Right atrium auricular region (tissue), 2 donors: ENCODE measurements at places on chromosomes 7 and 10. TPM values are rescaled to one million over a fixed set of nuclear protein-coding genes. Genes with fewer than 3 reads are reported as not detected.

- no peak overlapping the region for H3K27ac ChIP-seq
- no peaks in the 10 kb centered on the region for H3K27me3 ChIP-seq
- H3K36me3 ChIP-seq = no peaks in the 10 kb centered on the region
- no peak overlapping the region for H3K4me3 ChIP-seq
These were observed 58.3 kb upstream of the PPP2R2D start for GRCh38 chr10:131842351-131843088.

FAS gene
- 12.2 TPM for total RNA-seq

DNA sequence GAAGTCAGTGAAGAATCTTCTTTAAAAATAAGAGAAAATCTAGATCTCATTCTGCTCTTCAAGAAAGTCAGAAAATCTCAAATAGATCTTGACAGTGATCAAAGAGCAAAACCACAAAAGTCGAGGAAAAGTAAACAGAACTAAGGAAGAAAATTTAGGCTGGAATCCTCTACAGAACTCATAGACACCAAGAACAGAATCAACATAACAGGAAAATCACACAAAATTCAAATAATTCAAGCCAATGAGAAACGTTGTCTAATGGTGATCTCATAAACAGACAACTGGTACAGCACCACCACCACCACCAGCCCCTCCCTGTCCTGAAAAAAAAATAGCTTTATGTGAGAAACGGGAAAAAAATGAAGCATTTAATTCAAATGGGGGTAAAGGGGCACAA is 6.9 kb downstream of the ITGB1 start:
- no peaks in the 10 kb centered on the region for H3K36me3 ChIP-seq
- H3K4me3 ChIP-seq = no peak overlapping the region
- DNase-seq = no peak
- H3K4me1 ChIP-seq = peaks cover 82% of the 10 kb centered on the region

DNA sequence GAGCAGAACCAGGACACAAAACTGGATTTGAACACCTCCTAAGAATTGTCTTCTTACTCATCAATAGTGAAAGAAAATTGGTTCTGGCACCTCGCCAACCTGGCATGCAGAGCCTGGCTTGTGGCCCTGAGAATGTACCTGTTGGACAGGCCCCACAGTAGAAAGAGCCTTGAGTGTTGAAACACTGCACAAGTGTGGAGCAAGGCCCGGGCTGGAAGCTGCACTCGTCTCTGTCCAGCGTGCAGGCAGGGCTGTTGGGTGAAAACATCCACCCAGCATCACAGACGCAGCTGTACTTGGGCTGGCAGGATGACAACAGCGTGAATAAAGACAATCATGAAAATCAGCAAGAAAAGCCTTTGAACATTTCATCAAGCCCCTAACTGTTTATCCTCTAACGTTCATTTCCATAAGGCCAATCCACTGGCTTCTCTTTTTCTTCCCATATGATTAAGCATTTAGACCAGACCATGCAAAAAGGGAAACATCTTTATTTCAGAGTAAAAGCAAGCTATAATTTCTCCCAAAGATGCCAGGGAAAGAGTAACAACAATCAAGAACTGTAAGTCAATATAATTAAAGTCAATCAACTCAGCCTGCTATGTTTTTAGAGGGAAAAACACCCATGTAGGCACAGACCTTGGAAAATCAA is 15.6 kb downstream of the CUBN start:
- no peak for DNase-seq
- no peak overlapping the region for H3K4me3 ChIP-seq
- no peaks in the 10 kb centered on the region for H3K36me3 ChIP-seq
- H3K4me1 ChIP-seq = no peaks in the 10 kb centered on the region
- no peaks in the 10 kb centered on the region for H3K27me3 ChIP-seq

TMEM236 gene
- total RNA-seq = 0.41 TPM

- no peak overlapping the region for H3K27ac ChIP-seq
- H3K36me3 ChIP-seq = no peaks in the 10 kb centered on the region
- H3K4me3 ChIP-seq = no peak overlapping the region
- DNase-seq = no peak
- no peaks in the 10 kb centered on the region for H3K4me1 ChIP-seq
- no peaks in the 10 kb centered on the region for H3K27me3 ChIP-seq
These were observed 20.8 kb downstream of the HYCC1 start for GRCh38 chr7:22992874-22993840.

GRCh38 chr7:32522746-32523530 is 27.6 kb downstream of the AVL9 start:
- H3K27me3 ChIP-seq = no peaks in the 10 kb centered on the region
- H3K4me3 ChIP-seq = no peak overlapping the region
- no peak for DNase-seq
- no peak overlapping the region for H3K27ac ChIP-seq
- no peaks in the 10 kb centered on the region for H3K36me3 ChIP-seq
- H3K4me1 ChIP-seq = peaks cover 6% of the 10 kb centered on the region

- H3K27me3 ChIP-seq = no peaks in the 10 kb centered on the region
- H3K4me3 ChIP-seq = no peak overlapping the region
These were observed 16.9 kb upstream of the PHYH start for GRCh38 chr10:13316635-13317311.

GRCh38 chr10:132135053-132135872 is 51.5 kb upstream of the DPYSL4 start:
- no peaks in the 10 kb centered on the region for H3K27me3 ChIP-seq
- no peak overlapping the region for H3K4me3 ChIP-seq
- no peak overlapping the region for H3K27ac ChIP-seq
- no peaks in the 10 kb centered on the region for H3K36me3 ChIP-seq
- DNase-seq = no peak

DNA sequence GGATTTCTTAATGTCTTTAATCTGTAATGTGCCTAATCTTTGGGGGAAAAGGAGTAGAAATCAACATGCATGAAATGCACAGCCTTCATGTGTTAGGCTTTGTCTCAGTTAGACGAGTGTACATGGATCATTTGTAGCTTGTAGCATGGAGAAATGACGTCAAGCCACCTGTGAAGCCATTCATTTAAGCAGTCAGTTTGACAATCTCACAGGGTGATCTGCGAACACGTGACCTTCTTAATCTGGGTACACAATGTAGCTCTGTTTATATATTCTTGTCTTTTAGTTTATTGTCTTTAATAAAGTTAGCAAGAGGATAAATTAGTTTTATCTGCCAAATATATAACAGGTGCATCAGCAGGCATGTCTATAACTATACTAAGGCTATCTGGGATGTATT is 351.9 kb upstream of the LRGUK start:
- no peak overlapping the region for H3K27ac ChIP-seq
- H3K36me3 ChIP-seq = no peaks in the 10 kb centered on the region

ASB10 gene
- 11.6 TPM for total RNA-seq

DNA sequence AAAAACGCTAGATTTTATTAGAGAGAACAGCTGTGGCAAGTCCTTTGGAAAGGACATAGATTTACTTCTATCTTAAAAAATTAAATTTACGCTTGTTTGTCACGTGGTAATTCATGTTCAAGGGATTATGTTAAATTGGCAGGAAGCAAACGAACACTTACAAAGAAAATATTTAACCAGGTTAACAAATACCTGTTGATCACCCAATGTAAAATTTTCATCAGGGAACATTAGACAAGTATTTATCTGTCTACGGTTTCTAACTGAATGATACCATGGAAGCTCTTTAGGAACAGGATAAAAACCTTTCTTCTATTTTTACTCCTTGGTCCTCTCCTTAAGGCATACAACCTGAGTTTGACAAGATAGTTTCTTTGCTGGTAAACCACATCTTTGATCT is 122.2 kb downstream of the NOC3L start:
- H3K4me1 ChIP-seq = no peaks in the 10 kb centered on the region
- no peak for DNase-seq
- peaks cover 29% of the 10 kb centered on the region for H3K36me3 ChIP-seq
- H3K27me3 ChIP-seq = no peaks in the 10 kb centered on the region

GRCh38 chr7:40876601-40877000 is 741.8 kb downstream of the SUGCT start:
- H3K4me3 ChIP-seq = no peak overlapping the region
- DNase-seq = no peak
- H3K4me1 ChIP-seq = no peaks in the 10 kb centered on the region
- no peak overlapping the region for H3K27ac ChIP-seq
- H3K36me3 ChIP-seq = no peaks in the 10 kb centered on the region
- no peaks in the 10 kb centered on the region for H3K27me3 ChIP-seq

GRCh38 chr10:126212738-126213137 is 175.5 kb downstream of the ADAM12 start:
- no peaks in the 10 kb centered on the region for H3K27me3 ChIP-seq
- H3K27ac ChIP-seq = no peak overlapping the region
- no peak overlapping the region for H3K4me3 ChIP-seq
- no peaks in the 10 kb centered on the region for H3K36me3 ChIP-seq
- no peaks in the 10 kb centered on the region for H3K4me1 ChIP-seq

DNA sequence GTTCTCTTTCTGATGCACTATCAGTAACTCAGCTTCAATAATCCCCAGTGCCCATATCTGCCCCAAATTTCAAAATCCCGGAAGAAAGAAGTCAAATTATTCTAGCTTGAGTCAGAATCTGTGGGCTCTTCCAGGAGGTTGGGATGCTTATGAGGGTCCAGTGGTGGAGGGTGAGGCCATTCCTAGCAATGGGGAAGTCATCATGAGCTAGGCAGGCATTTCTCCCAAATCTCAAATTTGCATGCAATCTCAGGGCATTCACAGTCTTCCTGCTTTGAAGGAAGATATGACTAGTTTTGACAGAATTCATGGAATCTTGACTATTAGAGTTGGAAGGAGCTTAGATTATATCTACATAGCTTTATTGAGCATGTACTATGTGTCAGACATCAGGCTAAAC is 164.3 kb upstream of the AGK start:
- no peaks in the 10 kb centered on the region for H3K36me3 ChIP-seq
- no peak overlapping the region for H3K4me3 ChIP-seq
- DNase-seq = no peak
- no peaks in the 10 kb centered on the region for H3K4me1 ChIP-seq
- H3K27ac ChIP-seq = no peak overlapping the region

FANK1 gene
- total RNA-seq = 0.44 TPM
